ENCODE measurements at places on chromosomes 12 and 14. TPM values are rescaled to one million over a fixed set of nuclear protein-coding genes. Genes with fewer than 3 reads are reported as not detected.

Gene TAS2R42
- total RNA-seq, result not detected

DNA sequence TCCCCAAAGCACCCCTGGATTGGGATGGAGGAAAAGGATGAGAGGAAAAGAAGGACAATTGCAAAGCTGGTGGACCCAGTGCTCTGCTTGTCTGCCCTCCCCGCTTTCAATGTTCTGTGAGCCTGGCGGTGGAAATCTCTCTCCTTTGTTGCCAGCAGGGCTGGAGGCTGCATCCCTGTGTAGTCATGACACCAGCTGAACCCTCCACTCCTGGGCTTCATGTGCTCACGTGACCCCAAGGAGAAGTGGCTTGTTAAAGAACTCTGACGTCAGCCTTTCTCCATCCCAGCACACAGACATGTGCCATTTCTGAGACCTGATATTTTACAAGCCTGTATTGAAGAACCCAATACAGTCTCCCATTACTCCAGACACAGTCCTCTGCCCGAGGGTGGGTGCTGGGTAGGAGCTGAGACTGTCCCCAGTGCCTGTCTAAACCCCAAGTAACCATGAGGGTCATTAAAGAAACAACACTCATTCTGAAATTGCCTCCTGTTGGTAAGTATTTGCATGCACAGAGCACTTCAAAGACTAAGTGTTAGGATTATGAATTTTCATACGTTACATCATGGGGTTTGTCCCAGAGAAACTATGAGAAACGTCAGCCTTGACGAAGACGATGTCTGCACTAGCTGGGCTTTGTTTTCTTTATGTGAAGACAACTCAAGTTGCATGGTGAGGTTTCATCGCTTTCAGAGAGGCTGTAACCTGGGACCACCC lies 21.7 kb downstream of the GALNT16 start:
- DNase-seq, result no peak

Gene BLTP3B
- 18.0 TPM for total RNA-seq

- no peak for DNase-seq
Observed at GRCh38 chr14:96037891-96038557, 1.1 kb upstream of the C14orf132 start.

Gene RAD51AP1
- total RNA-seq, result 48.2 TPM

DNA sequence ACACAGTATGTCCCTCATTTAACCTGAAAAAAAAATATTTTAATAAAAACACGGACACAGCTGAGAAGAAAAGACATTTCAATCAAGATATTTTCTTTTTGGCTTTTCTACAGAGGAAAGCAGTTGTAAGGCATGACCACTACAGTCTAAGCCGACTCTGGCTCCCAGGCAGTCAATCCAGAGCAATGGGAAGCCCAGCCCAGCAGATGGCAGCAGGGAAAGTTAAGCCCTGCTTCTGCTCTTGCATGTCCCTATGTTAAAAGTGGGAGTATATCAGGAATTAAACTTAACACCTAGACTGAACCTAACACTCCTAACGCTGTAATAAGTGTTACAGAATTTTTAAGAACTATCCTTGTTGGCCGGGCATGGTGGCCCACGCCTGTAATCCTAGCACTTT lies 19.5 kb upstream of the HAL start:
- DNase-seq, result no peak

DNA sequence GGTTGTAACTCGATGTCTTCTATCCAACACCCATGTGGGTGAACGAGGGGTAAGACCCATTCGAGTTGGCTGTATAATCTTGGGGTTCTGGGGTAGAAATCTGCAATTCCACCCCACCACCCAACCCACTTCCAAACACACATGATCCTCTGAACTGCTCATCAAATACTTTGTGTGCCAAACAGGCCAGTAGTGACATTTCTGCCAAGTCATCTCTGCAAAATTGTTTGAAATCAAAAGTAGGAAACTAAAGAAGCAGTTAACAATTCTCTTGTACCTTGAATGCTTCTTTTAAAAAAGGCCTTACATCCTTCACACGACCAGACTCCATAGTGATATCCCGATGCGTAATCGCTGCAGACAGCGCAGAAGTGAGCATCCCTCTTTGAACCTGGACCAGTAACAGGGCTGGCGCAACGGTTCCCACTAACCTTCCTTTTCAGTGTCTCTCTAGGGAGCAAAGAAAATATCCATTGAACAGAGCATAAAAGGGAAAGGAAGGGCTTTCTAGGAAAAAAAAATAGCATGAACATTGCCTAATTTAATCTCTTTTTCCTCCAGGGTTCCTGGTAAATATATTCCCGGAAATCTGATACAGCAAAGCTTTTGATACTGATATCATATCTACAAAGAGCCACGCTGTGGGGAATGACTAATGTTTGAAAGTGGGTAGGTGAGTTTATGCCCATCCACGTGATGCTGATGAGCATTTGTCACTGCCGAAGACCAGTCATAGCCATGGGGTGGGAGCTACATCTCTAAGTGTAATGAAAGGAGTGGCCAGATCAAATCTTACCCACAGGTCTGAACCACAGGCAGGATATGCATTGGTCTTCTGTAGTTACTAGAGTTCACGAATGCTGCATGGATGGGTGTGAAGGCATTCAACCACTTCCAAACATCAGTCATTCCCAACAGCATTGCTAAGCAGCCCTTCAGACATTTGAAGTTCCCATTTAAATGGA lies 14.2 kb downstream of the ESR2 start:
- DNase-seq, result no peak

GRCh38 chr14:87184180-87184579 lies 808.8 kb downstream of the GALC start:
- DNase-seq, result no peak

DNA sequence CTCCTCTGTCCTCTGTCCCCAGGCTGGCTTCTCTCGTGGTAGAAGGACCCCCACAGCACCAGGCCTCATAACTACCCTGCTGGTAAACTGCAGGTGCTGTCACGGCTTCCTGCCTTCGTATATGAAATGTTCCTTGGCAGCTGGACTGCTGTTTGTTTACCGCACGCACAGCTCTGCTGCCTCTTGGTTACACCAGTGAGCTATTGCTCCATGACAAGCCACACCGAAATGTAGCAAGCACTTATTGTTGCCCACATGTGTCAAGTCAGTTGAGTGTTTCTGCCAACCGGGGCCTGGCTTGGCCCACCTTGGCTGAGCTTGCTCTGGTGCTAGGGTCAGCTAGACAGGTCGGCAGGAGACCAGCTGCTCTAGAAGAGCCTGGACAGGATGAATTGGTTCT lies 21.7 kb upstream of the TCL1B start:
- DNase-seq, result no peak

GRCh38 chr12:90548595-90548994 lies 406.4 kb downstream of the CCER1 start:
- no peak for DNase-seq

DNA sequence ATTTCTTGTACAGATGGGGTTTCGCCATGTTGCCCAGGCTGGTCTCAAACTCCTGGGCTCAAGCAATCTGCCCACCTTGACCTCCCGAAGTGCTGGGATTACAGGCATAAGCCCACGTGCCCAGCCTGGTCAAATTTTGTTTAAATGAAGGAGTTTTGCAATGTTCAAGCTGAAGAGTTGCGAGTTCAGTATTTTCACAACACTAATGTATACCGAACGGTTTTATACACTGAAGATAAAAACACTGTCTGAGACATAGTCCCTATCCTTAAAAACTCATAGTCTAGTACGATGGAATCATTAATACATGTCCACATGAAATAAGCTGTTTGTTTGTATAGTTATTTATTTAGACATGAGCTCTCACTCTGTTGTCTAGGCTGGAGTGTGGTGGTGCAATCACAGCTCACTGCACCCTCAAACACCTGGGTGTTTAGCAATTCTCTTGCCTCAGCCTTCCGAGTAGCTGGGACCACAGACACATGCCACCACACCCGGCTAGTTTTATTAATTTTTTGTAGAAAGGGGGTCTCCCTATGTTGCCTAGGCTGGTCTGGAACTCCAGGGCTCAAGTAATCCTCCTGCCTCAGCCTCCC lies 15.4 kb downstream of the TRAPPC6B start:
- no peak for DNase-seq

DNA sequence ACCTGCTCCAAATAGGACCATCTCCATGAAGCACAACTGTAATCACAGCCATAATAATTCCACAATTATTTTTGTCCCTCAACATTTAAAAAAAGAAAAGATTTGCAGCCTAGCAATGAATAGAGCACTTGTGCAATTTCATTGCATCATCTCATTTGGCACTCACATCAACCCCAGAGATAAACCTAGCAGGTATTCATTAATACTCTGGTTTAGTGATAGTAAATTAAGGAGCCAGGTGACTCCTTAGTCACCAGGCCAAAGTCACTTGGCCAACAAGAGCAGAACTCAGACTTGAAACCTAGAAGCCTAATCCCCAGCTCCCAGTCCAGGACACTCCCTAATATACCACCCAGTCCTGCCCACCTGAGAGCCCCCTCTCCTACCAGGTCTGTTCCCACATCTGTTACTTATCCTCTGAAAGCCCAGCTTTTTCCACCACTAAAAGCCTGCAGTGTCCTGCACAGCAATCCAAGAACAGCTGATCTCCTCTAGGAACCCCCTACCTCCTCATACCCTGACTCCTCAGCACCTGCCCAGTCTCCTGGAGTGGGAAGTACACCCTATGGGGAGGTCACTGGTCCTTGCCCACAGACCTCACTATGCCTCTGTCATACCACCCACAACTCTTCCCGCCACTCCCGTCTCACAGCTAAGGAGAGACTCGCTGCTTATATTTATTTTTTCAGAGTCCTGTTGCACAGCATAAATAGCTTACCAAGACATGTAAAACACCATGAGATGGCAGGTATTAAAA lies 22.1 kb downstream of the OR10P1 start:
- no peak for DNase-seq

Gene ZFHX2
- 1.0 TPM for total RNA-seq

DNA sequence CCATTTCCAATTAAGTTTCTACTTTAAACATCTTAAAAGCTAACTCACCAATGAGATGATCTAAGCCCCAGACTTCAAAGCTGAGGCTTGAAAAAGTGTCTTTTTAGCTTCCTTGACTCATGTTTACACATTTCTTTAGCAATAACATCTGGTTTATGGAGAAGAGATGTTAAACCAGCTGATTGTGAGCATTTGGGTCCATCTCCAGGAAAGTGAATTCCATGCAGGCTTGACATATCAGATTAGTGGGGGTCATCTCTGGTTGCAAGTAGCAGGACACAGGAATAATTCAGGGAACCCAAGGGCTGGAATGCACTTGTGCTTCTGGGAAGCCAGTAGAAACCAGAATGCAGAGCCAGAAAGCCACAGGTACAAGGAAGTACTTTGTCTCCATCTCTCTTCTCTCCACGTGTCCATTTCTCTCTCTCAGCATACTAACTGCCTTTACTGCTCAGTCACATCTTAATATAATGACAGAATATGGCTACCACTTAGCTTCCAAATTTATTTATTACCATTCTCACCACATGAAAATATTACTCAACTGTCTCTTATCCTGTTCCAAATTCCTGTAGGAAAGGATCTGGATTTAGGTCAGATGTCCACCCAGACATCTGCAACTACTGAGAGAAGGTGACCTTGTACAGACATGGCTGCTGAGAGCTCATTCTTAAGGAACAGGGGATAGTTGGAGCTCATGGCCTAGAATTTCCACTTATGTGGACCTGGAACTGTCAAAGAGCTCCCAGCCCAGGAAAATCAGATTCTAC lies 104.4 kb downstream of the SCN8A start:
- no peak for DNase-seq

DNA sequence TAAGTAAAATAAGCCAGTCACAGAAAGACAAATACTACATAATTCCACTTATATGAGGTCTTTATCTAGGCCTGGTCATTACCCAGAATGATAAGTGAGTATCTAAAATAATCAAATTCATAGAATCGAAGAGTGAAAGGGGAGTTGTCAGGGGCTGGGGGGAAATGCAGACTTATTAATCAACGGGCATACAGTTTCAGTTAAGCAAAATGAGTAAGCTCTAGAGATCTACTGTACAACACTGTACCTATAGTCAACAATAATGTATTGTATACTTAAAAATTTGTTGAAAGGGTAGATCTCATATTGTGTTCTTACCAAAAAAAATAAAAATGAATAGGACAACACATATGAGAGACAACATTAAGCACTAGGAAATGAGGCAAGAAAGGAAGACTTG lies 13.3 kb downstream of the BTBD7 start:
- DNase-seq, result no peak

DNA sequence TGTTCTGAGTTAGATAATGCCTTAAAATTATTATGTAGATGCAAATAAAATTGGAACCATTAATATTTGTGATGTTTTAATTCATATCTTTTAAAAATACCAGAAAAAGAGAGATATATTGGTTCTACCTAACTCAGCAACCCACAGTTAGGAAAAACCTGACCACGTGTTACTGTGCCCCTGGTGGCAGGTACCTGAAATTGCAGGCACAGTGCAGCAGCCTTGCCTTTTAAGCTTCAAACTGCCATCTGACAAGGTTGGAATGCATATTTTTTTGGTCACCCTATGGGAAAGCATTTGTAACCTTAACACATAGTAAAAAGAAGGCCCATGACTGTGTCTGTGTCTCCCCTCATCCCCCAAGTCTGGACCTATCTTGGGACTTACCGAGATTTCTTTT lies 109.4 kb upstream of the NOS1 start:
- DNase-seq, result no peak

Gene KIAA0586
- 31.4 TPM for total RNA-seq

GRCh38 chr12:19712041-19712440 lies 272.7 kb downstream of the AEBP2 start:
- no peak for DNase-seq

DNA sequence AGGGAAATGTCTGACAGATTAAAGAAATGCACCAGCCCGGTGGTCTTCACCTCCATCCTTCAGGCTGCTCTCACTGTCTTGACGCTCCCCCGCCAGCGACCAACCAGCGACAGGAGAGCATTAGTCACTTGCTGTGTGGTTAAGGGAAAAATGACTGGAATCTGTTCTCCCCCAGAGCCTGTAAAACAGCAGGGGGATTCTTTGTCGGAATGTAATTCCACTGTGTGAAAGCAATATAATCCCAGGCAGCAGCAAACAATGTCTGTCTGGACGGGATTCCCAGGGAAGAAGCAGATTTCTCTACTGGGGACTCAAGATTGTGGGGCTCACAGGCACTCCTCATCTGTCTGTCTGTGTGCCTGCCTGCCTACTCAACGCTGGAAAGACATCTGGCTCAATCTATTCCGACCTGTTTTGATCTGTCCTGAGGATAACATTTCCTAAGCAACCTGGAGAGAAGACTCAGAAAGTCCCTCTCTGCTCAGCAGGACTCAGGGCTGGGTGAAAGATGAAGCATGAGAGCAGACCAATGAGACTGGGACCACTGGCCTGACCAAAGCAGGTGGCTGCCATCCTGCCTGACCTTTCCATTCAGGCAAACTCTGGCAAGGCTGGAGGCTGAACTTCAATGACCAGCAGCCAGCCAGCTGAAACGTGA lies 54.6 kb downstream of the NUAK1 start:
- no peak for DNase-seq

GRCh38 chr14:34742270-34743115 lies 28.1 kb upstream of the CFL2 start:
- no peak for DNase-seq

Gene FAM181A
- total RNA-seq, result not detected

Gene ENDOU
- total RNA-seq, result not detected

DNA sequence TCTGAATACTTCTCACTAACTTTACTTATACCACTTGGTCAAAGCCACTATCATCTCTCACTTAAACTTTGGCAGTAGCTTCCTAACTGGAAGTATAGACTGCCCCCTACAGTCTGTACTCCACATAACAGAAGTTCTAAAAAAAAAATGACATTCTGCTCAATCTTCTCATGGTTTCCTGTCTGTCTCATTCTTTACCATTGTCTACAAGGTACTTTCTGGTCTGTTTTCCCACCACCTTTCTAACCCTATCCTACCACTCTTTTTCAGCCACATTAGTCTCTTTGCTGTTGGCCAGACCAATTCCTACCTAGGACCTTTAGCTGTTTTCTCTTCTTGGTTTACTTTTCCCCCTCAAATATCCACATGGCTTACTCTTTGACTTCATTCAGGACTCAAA lies 14.7 kb downstream of the CPSF6 start:
- peak; percentile 40 for DNase-seq

Measured in activated CD4-positive, alpha-beta T cell treated with anti-CD3 and anti-CD28 coated beads, Interleukin-2, amount 10 ng/mL, durations not matched to agents 7 days and 5 days (primary cell).